ENCODE measurements at places on chromosomes 11 and 22. TPM values are rescaled to one million over a fixed set of nuclear protein-coding genes. Genes with fewer than 3 reads are reported as not detected.

Gene ALDH3B2
- not detected for total RNA-seq

DNA sequence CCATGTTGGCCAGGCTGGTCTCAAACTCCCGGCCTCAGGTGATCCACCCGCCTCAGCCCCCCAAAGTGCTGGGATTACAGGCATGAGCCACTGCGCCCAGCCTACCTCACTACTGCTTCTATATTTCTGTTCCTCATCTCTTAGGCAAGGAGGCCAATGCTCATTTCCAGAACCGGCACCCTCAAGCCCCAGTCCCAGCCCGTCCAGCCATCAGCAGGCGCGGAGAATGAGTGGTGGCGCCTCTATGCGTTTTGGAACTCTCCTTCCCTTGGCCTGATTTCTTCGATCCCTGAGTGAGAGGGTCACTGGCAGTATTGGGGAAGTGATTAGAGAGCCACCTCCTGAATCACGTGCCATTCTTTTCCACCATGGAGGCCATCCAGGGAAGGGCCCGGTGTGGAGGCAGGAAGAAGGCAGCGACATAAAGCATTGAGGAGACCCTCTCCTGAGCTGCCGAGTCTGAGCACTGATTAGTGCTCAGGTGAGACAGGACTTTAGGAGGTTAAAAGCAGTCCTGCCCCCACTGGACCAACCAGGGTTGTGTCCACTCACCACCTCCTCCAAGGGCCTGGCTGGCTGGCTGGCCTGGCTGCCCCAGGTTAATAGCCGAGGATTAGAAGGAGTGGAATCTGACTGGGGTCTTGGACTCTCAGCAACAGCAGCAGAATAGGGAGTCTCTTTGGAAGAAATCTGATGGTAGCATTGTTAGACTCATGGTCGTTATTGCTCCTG lies 8.7 kb downstream of the GRIK4 start:
- DNase-seq = no peak

DNA sequence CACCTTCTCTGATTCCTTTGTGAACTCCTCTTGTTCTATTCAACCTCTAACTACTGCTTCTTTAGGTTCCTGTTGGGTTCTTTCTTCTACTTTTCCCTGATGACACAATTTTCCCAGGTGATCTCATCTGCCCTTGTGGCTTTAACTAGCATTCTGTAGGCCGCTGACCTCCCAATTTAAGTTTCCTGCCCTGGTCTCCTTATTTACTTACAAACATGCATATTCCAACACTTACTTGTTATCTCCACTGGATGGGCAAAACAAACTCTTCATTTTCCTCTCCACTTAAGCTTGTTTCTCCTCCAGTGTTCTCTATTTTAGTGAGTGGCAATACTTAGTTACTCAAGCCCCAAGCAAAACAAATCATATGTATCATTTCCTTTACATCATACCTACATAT lies 734.5 kb downstream of the METTL15 start:
- no peak for DNase-seq

Gene RASL10A
- total RNA-seq = not detected

Gene ACTN3
- 11.2 TPM for total RNA-seq

DNA sequence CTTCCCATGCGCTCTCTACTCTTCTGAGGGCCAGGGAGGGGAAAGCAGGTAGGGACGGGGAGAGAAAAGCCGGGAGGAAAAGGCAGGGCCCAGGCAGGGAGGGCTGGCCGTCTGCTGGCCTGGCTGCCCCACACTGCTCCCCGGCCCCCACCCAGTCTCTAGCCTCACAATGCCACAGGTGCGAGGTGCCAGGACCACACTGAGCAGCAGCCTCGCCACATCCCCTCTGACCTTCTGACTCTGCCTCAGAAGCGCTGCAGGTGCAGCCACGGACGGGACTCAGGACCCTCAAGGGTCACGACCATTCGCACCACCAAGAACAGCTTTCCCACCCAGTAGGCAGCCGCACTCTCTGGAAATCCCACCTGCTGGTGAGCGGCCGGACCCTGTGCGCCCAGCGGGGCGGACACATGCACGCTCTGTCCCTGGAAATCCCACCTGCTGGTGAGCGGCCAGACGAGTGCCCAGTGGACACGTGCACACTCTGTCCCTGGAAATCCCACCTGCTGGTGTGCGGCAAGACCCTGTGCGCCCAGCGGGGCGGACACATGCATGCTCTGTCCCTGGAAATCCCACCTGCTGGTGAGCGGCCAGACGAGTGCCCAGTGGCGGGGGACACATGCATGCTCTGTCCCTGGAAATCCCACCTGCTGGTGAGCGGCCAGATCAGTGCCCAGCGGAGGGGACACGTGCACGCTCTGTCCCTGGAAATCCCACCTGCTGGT lies 20.1 kb downstream of the TOLLIP start:
- DNase-seq = no peak

GRCh38 chr11:83051760-83052671 lies 19.7 kb downstream of the RAB30 start:
- peak; percentile 73 for DNase-seq

GRCh38 chr11:30914143-30914762 lies 328.1 kb upstream of the MPPED2 start:
- DNase-seq = peak; percentile 27

- DNase-seq = no peak
Measured at GRCh38 chr11:16982256-16982671, 31.9 kb downstream of the PLEKHA7 start.

GRCh38 chr11:130588471-130588870 lies 140.0 kb downstream of the ADAMTS15 start:
- no peak for DNase-seq

DNA sequence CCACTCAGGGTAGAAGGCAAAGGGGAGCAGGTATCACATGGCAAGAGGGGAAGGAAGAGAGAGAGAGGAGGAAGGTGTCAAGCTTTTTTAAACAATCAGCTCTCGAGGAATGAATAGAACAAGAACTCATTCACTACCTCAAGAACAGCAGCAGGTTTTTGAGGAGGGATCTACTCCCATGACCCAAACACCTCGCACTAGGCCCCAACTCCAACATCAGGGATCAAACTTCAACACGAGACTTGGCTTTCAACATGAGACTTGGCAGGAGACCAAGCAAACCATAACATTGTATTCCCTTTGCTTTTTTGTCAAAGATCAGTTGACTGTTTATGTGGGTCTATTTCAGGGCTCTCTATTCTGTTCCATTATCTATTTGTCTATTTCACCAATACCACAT lies 26.9 kb upstream of the APOBEC3A start:
- no peak for DNase-seq

DNA sequence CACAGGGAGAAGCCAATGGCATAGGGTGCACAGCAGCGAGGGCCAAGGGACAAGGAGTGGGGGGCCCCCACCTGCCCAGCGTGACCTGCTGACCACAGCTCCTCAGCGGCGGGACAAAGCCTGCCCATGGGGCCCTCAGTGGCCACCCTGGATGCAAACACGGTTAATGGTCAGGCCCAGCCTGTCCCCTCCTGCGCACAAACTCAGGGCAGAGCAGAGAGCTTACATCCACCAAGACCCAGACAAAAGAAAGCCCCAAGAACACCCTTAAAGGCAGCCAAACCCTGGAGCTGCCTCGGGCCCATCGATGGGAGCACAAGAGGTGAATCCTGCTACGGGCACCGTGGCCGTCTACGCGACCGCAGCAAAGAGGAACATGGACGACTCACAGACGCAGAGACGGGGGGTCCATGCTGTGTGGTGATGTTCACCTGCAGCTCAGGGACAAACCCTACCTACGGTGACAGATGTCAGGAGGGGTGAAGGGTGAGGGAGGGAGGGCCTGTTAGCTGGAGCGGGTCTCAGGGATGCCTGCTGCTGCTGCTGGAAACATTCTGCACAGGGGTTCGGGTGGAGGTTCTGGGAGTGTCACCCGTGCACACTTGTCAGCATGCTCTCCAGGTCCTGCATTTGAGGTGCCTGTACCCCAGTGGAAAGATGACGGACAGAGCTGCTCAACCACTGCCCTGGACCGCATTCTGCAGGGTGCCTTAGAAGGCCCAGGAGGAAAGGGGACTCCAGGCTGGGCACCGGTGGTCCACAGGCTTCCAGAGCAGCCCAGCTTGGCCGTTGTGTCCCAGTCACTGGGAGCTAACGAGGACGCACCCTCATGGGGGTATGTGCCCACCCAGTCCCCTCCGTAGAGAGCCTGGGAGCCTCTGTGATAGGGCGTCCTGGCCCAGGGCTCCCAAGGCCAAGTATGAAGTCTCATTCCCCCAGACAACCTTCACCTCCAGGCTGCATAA lies 11.6 kb downstream of the ASCL2 start:
- no peak for DNase-seq

Gene MOV10L1
- total RNA-seq = 2.0 TPM

DNA sequence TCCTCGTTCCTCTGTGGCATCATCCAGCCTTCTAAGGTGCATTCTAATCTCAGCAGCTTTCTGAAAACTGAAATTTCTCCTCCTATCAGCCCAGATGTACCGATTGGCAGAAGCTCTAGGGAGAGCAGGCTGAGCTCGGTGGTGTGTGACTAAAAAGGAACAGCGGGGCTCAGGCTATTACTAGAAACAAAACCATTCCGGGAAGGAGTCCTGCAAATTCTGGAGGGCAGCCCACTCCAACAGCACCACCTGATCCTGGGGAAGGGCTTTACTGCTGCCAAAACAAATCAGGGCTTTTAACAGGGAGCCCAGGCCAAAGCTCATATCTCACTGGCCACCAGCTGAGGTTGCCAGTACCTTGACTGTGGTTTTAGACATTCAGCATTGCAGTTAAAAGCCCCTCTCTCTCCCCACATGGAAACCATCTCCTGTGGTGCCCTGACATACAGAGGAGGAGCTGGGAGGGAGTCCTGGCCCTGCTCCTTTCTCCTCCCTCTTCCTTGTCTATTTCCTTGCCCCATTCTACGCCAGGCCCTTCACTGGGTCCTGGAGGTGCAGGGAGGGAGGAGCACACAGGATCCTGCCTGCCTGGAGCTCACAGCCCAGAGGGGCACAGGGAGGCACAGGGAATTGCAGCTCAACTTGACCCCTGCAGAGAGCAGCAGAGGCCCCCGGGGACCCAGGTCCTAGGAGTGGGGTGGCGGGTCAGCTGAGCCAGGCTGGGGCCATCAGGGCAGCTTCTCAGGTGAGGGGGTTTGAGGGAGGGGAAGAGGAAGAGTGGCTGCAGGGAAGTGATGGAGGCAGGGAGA lies 889 bp downstream of the PLAAT4 start:
- peak; percentile 27 for DNase-seq

DNA sequence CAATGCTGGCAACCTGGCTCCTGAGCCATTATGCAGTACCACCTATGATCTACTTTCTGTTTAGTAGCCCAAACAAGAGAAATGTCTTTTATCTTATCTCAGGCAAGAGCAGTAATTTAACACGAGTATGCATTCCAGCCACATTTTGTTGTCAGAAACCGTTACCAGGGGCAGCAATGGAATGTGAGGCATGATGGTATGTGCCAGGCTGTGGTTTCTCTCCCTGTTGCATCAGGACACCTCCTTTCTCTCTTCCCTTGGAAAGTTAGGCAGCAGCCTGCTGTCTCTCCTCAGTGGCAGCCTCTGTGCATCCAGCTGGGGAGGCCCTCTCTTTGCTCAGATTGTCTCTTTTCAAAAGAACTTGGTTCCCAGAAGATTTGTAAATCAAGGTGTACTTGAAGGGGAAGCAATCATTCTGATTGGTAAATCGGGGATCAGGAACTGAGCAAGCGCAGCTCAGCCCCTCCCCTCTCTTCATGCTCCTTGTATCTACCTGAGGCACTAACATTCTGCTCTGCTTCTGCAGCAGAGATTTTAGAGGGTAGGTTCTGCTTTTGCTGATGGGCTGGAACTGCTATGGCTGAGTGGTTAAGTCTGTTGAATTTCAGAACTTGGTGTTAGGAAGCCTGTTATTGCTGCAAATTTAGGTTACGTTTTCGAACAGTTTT lies 229.2 kb downstream of the ADAMTS15 start:
- DNase-seq = peak; percentile 88

GRCh38 chr11:48043111-48043990 lies 63.0 kb downstream of the PTPRJ start:
- DNase-seq = no peak

GRCh38 chr11:103842191-103842590 lies 194.2 kb upstream of the DDI1 start:
- no peak for DNase-seq

- DNase-seq = no peak
Measured at GRCh38 chr11:102709201-102709945, 3.8 kb upstream of the MMP27 start.

- DNase-seq = no peak
Measured at GRCh38 chr11:12134236-12134585, 23.8 kb downstream of the MICAL2 start.

Measured in A172 (cell line).